ENCODE measurements at places on chromosomes 4 and X.
A peak's percentile ranks its signal among the peaks of the same experiment; 100 is the strongest.

- DNase-seq, result no peak
Measured at GRCh38 chrX:46617906-46618305, 44.3 kb downstream of the CHST7 start.

DNA sequence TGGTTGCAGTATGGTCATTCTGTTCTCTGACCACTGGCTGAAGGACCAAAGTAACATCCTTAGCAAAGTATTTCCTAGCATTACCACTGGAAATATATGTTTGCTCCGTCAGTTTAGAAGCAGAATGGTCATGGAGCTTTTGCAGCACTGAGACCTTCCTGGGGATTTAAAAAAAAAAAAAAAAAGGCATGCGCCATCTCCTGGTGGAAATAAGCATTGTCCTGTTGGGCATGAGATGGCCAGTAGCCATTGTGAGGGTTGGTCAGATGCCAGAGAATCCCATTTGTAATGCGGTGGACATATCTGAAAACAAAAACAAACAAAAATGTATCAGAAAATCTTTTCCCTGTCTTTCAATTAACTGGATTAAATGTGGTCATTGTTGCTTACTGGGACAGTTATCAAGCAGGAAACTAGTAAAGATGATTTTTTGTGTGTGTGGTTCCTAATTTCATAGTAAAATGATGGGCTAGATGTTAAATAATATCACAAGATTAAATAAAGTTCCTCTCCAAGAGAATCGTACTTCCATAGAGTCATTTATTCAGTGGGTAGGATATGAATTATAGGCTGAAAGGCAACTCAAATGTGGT, 139.6 kb downstream of the SOWAHB start:
- DNase-seq, result no peak

- DNase-seq, result no peak
Measured at GRCh38 chr4:38537666-38538065, 126.3 kb upstream of the KLF3 start.

GRCh38 chrX:15804563-15804962, 14.3 kb downstream of the ZRSR2 start:
- DNase-seq, result no peak

DNA sequence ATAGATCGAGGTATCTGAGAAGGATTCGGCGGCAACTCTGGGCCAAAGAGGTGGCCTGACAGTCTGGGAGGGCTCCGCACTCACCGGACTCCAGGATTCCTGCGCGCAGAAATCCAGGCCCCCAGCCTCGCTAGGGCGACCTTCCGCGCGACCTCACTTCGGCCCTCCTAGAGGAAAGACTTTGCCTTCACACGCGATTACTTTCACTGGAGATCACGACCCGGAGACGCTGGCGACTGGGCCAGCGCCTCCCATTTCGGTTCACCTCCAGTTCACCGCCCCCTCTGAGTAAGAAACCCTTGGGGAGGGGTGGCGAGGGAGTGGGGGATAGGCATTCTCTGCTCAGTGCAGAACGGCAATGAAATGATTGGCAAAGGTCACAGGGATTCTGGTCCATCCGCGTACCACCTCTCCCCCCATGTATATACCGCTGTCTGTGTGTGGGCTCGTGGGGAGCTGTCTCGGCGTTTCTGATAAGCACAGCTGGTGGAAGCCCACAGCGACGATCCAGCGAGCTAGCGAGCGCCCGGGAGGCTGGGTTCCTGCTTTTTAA, 2.5 kb downstream of the POU3F4 start:
- no peak for DNase-seq

GRCh38 chr4:76993787-76994641, 44.5 kb downstream of the SEPTIN11 start:
- no peak for DNase-seq

GRCh38 chr4:120435179-120435578, 368.5 kb upstream of the MAD2L1 start:
- DNase-seq, result no peak

GRCh38 chr4:89158884-89159503, 47.7 kb downstream of the TIGD2 start:
- DNase-seq, result peak; percentile 32

DNA sequence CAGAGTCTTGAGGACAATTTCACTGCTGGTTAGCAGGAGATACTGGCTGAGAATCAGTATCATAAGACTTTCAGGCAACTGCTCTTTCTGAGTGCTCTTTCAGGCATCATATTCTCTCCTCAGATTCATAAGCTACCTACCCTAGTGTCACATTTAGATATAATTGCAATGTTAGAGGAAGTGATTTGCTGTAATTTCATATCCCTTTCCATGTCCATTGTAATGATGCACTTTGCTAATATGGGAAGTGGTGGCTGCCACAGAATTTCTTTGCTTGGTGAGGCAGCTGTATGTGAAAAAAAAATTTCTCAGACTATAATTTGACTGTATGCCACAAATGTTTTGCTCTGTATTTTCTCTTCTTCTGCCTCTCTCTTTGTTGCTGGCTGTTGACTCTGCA, 63.3 kb downstream of the DOCK11 start:
- no peak for DNase-seq

- DNase-seq, result no peak
Measured at GRCh38 chr4:168593399-168593798, 96.5 kb downstream of the PALLD start.

DNA sequence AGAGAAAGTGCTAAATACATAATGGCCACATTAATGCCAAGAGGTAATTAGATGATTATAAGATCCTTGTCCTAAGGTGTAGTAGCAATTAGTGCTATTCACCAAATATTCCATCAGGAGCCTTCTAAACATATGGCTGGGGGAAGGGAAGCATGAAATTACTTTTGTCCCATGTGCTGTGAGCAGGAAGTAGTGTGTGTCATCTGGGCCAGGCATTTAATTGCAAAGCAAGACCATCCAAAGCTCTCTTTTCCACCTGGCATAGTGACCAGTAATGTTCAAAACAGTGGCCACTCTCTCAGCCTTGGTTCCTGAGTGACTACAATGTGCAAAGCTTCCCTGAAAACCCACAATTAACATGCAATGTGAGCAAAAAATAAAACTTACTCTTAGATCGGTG, 144.2 kb upstream of the FAM241A start:
- no peak for DNase-seq

DNA sequence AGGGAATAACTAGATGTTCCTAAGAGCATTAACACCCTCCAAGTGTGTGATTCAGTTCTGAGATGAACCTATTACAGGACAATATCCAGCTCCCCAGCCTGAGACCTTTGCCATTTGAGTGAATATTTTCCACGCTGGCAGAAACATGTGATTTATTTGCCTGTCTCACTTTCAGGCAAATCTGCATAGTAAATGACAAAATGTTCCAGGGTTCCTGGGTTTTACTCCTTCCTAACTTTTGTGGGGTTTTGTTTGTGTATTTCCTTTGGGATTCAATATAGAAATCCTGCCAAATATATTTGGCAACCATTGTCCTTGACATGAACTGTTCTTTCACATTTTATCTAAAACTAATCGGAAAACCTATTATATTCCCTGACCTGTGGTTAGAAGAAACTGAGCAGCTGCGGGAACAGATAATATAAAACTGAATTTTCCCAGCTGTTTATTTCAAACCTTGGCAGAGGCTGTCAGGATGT, 12.5 kb downstream of the F8 start:
- no peak for DNase-seq

- DNase-seq, result no peak
Measured at GRCh38 chr4:151251603-151252304, 25.2 kb upstream of the PRSS48 start.

DNA sequence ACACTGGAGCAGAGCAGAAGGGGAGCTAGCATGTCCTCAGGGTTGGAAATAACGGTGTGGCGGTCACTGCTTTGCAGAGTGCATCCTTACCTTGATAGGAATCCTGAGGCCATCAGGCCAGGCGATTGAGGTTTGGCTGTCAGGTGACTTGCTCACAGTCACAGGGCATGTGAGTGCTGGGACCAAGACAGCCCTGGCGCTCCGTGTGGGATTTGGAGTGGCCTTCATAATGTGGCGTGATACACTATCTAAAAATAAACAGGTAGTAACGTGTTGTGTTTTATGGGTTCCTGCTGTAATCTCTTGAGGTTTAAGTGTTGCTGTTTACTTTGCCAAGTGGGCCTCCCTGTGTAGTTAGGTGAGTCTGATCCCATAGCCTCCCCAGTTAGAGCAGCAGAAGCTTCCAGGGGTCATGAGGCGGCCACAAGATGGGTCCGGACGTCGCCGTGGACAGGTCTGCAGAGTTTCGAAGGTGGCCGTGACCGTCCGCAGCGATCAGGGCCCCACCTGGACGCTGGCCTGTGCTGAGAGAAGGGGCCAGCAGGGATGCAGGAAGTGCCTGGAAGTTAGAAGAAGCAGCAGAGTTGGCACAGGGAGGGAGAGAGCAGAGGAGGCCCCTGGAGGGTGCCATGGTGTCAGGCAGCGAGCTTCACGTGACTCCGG, 27.7 kb downstream of the RGS12 start:
- DNase-seq, result no peak

GRCh38 chrX:40154250-40154852, 56.6 kb upstream of the BCOR start:
- DNase-seq, result no peak

GRCh38 chr4:154467886-154468285, 23.7 kb downstream of the DCHS2 start:
- no peak for DNase-seq

DNA sequence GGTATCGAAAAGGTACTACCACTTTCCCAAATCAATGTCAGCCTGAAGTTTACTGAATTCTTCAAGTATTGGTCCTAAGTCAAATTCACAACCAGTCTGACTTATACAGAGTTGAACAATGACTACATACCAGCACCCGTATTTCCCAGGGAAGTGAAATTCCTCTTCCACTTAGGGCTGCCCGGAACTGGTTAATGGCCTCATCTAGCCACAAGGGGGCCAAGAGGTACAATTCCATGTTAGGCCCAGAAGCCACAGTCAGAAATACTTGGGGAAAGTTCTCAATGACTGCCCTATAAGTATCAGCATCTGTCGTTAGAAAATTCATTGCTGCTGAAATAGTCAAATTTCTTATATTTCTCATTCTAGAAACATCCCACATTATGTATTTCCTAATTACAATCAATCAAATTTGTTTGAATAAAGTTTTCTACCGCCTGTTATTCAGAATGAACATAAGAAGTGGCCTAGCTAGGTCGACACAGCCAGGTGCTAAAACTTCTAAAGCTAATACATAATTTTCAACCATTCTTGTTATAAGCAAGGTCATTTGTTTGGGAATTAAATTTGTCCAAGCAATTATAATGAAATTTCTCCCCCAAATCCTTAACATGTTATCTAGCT, 5.6 kb upstream of the PCDH7 start:
- no peak for DNase-seq

GRCh38 chr4:175639346-175639745, 172.7 kb downstream of the GPM6A start:
- no peak for DNase-seq

DNA sequence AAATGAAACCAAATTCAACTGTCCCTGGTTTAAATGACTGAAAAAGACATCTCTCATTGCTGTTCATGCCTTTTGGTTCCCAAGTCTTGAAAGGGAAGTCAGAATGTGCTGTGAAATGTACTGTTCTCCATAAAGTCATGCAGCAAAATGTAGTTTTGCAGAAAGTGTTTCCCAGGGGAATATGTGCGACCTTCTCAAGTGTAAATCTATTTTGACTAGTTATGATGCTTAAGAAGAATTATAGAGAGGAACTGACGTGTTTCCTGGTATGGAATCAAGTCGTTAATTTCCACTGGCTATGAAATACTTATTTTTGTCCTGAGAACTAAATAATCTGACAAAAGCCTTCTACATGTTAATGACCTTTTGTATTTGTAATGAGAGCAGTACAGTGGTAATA, 223.1 kb downstream of the CLCN4 start:
- peak; percentile 51 for DNase-seq
